ENCODE measurements at places on chromosomes 12 and 14. TPM values are rescaled to one million over a fixed set of nuclear protein-coding genes. Genes with fewer than 3 reads are reported as not detected.

KERA gene
- total RNA-seq, result 0.14 TPM

TPH2 gene
- total RNA-seq, result not detected

ADGRD1 gene
- 33.0 TPM for total RNA-seq

GRCh38 chr12:67475725-67476124, 172.8 kb upstream of the DYRK2 start:
- DNase-seq, result no peak

DNA sequence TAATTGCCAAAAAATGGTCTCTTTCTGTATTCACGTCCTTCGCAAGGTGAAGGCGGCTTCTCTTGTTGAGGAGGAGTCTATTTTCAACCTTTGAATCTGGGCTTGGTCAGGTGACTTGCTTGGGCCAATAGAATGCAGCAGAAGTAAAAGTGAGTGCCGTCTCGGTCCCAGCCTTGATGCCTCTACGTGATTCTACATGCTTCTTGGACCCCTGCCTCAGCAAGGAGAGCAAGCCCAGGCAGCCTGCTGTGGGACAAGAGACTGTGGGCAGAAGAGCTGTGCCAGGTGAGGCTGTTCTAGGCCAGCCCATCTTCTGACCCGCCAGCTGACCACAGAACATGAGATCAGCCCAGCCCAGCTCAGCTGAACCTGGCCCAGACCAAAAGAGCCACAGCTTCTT, 39.1 kb upstream of the CCDC63 start:
- no peak for DNase-seq

DNA sequence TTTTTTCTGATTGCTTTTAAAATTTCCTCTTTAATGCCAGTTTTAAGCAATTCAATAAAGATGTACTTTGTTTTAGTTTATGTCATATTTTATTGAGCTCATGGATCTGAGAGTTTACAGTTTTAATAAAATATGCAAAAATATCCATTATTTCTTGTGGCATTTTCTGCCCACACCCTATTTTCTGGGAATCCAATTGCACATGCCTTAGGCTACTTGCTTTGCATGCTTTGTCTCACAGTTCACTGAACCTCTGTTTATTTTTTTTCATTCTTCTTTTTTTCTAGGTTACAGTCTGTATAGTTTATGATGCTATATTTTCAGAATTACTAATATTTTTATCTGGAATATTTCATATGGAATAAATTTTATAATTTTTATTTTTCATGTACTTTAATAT, 1258.0 kb downstream of the FSCB start:
- no peak for DNase-seq

GRCh38 chr12:121245031-121245430, 35.1 kb downstream of the P2RX4 start:
- DNase-seq, result no peak

DNA sequence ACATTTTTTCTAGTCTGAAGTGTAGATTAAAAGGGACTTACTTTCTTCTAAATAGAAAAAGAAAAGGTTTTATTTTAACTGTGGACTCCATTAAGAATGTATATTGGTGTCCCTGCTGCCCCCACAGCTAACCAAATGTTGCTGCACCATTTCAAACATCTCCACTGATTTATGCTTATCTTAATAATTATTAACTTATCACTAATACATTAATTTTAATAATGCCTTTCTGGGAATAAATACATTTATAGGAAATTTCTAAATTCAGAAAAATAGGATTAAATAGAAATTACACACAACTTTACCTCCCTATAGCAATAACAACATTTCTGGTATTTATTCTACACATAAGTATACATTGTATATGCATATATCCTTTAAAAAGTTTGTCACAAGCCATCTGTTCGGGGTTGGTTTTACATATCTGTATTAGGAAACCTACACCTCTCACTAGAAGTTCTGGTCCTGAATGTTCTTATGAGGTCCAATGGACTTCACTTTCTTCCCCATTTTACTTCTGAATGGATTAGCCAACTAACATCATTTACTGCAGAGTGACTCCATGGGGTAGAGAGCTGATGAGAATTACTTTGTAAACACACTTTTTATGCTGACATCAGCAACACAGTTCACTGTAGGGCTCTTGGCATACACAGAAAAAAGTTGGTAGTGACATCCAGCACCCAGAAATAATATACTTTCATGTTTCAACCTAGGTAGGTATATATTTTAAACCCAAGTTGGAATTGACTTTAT, 9.4 kb upstream of the SELPLG start:
- DNase-seq, result no peak

DNA sequence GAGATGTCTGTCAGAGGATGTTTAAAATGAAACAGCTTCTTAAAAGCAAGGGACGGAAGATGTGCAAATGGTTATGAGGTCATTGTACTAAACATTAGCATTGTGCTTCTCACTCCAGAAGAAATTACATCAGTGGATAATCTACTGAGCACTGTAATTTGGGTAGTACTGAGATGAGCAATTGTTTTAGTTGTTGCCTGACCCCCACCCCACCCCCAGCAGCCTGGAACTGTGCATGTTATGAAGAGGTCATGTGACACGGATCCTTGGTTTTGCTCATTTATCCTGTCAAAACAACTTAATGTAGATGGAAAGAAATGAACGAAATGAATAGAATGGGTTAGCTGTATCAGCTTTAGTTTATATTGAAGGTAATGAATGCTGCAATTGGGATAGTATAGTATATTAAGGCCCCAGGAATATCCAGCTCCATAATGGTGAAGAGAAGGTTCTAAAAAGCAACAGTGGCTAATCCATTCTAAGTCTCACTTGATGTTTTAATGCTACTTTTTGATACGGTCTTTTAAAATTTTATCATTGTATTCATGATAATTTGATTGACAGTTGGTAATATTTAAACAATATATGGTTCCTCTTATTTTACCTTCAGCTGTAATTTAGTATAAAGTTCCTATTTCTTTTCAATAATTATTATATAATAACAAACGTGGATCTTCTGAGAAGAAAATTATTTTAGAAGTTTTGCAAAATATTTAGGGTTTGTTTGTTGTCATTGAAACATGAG, 58.5 kb downstream of the WNK1 start:
- DNase-seq, result no peak

- no peak for DNase-seq
These were observed 10.7 kb downstream of the CREBL2 start for GRCh38 chr12:12622418-12622817.

DNA sequence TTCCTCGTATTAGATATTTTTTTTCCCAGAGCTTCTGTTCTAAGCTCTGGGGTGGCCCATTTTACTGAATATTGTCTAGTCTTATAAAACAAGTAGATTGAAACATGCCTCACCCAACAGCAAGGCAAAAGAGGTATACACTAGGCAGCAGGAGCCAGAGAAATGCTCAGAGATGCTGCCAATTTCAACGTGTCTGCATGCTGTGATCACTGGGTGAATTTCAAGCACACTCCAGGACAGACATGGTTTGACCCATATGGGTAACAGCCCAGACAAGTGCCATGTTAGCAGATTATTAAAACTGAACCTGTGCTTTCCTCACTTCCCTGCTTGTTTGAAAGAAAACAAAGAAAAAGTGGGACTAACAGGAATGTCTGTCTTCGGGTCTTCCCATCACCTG, 321.3 kb downstream of the MED13L start:
- DNase-seq, result no peak
